ENCODE measurements at places on chromosomes 16 and 17.

DNA sequence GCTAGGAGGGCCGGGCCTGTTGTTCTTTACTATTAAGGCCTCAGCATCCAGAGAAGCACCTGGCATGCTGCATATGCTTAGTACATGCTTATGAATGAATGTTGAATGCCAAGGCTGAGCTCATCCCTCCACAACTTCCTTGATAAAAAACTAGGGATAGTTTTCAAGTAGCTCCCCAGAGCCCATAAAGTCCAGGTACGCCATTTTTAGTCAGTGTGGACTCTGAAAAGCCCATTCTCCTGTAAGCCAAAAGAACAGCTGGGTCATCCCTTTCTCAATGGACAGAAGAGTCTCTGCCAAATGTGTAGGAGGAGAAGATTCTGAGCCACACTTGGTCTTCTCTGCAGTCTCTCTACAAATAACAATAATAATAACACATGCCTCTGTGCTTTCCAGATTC, 8.9 kb upstream of the ITGB3 start:
- no peak for DNase-seq

DNA sequence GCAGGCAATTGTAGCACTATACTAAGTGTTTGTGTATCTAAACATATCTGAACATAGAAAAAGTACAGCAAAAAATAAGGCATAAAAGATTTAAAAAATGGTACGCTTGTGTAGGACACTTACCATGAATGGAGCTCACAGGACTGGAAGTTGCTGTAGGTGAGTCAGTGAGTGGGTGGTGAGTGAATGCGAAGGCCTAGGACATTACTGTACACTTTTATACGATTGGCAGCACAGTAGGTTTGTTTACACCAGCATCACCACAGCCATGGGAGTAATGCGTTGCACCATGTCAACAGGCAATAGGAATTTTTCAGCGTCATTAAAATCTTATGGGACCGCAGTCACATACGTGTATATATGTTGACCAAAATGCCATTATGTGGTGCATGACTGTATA, 45.6 kb downstream of the DNAH9 start:
- no peak for DNase-seq

GRCh38 chr17:65294181-65294719, 157.1 kb downstream of the RGS9 start:
- peak; percentile 57 for DNase-seq

GRCh38 chr17:56603486-56604238, 10.2 kb downstream of the NOG start:
- DNase-seq, result no peak

DNA sequence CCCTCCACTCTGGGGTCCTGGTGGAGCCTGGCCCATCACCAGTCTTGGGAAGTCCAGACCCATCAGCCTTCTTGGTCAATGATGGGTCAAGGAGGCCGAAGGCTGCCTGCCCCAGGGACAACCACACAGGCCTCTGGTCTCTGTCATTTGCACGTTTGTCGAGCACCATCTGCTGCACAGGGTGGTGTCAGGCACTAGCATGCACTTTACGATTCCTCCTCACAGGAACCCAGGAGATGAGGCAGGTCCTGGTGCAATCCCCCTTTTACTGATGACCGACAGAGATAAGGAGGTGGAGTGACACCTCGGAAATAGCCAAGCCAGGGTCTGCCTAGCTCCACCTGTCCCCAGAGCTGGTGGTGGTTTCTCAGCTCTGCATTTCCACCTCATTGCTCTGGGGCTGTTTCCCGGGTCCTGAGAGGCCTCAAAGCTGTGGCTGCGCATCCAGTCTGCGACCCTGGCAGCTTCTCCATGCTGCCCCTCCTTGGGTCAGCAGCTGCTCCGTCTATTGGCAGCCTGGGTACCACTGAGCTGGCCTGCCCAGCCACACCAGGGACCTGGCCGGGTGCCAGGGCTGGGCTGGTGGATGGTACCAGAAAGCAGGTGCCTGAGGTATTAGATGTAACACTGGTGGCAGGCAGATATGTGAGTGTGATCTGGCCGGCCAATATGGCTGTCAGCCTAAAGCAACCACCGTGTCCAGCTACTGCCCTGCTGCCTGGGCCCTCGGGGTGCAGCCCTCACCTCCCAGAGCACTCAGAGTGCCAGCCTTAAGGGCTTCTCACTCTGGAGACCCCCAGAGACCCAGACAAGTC, 10.0 kb downstream of the MMP15 start:
- DNase-seq, result no peak
